Fibroblast of skin of left biceps (primary cell): ENCODE measurements at places on chromosomes 7 and 10.
A peak's percentile ranks its signal among the peaks of the same experiment; 100 is the strongest.

- DNase-seq, result no peak
These were observed 493.7 kb upstream of the NUPR2 start for GRCh38 chr7:56609852-56610355.

- DNase-seq, result no peak
These were observed 297.4 kb upstream of the NEBL start for GRCh38 chr10:21194510-21194993.

- DNase-seq, result no peak
These were observed 68.7 kb downstream of the ARHGAP22 start for GRCh38 chr10:48536156-48536500.

DNA sequence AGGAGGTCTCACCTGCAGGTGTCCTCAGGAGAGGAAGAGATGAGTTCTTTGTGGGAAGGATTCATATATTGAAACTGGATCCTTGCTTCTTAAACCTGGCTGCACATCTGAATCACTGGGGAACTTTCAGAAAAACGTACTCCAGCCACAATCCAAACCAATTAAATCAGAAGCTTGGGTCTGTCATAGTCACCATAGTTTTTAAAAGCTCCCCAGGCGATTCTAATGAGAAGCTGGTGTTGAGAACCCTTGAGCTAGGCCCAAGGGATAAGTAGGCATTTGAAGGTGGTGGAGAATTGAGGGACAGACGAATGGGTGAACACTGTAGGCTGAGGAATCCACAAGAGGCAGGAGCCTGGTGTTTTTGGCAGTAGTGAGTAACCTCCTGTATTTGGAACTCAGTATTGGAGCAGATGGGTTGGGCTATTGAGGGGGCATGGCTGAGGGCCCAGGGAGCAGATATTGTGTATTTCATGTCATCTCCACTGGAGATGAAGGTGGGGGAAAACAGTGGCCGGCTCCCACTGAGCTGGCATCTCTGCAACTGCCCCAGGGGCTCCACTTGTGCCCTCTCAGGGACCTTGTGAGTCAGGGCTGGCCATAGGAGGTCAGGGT, 14.5 kb downstream of the ADCYAP1R1 start:
- no peak for DNase-seq

DNA sequence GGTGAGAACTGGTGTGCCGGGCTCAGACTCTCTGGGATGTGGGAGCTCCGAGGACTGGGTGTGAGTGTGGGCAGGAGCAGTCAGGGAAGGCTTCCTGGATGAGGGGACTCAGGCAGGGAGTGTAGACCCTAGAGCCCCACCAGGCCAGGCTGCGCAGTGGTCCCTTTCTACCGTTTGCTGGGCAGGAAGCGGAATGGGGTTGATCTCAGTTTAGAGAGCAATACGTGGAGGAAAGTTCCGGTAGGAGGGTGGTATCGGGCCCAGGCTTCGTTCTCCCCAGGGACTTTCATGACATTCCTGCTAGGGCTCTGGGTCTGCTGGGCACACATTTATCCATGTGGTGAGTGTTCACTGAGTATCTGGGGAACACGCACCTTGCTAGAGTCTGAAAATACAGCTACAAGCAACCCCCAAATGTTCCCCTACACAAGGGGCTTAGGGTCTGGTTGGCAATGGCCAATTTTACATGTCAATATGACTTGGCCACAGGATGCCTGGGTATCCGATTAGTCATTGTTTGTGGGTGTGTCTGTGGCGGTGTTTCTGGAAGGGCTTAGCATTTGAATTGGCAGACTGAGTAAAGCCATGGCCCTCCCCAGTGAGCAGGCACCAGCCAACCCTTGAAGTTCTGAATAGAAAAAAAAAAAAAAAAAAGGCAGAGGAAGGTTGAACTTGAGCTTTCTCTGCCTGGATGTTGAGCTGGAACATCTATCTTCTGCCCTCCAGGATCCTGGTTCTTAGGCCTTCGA, 20.8 kb downstream of the GHRHR start:
- DNase-seq, result no peak

DNA sequence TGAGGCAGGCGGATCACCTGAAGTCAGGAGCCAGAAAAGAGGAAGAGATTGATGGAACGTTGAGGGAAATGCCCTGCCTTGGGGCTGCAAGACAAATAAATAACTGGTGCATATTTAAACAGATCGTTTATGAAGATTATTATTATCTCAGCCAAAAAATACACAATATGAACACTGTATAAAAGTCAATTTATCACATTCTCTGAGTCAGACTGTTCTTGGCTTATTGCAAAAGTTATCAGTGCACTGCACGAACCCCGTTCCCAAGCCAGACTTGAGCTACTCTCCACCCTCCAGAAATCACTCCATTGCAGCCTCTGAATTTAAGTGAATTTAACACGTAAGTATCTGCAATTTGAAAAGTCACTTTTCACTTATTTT, 1.6 kb downstream of the DNMBP start:
- no peak for DNase-seq

GRCh38 chr10:29600067-29600466, 34.7 kb downstream of the SVIL start:
- DNase-seq, result no peak

DNA sequence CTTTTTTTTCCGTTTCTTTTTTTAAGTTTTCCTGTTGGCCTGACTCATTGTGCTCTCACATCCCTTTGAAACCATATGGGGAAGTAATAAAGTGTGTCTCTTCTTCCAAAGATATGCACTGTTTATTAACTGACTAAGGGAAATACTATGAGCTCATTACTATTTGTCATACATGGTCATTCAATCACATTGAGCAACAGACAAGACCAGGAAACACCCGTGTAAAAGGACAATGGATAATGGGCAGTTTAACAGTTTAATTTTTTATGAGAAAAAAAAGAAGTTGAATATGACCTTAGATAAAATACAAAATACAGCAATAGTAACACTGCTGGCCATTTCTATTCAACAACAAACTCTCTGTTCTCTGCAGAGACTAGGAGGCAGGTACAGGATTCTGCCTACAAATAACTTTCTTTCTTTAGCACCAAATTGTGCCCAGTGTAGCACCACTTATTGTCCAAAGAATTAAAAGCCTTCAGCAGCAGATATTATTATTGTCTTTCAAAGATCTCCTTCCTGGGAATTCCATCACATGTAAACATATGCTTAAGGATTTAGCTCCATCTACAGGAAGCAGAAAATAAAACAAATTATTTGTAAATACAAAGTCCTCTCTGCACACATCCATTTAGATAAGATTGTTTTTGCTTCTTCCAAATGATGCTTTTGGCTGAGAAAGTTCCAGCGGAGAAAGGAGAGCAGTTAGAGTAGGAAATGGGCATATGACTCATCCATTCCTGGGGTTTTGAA, 55.0 kb upstream of the AKR1E2 start:
- peak; percentile 79 for DNase-seq

DNA sequence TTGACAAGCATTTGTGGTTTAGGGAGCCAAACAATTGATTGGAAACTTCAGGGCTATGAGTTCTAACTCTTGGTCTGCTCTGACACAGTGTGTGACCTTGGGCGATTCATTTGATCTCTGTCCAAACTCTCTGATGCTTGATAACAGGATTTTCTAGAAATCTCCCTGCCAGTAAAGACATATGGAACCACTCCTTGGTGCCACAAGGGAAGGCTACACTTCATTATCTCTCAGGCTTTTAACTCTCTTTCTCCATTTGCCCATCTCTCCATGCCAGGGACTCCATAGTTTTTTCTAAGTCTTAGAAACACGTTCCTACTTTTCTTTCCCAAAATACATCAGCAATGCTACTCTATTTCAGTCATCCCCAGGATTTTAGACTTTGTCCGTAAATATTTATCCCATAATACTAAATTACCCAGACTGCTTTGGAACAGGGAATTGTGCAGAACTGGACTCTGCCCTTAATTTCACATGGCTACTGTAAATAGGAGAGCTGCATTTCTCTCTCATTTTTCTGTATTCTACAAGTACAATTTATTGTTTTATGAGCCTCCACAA, 488.2 kb downstream of the SUGCT start:
- DNase-seq, result no peak

DNA sequence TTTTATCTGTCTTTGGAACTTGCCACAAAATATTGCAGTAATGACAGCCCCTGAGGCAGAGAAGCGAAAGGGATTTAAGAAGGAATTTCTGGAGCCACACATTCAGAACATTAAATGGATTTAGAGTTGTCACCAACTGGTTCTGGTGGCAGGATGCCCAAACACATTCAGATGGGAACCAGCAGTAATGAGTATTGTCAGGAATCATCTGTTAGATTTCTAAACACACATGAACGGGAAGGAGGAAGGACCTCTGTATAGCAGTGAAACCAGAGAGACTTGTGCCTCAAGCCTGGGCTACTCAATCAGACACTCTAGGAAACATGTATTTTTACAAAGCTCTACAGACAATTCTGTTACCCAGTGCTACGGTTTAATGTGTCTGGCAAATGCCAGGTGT, 103.8 kb upstream of the CCNY start:
- DNase-seq, result no peak

GRCh38 chr10:117074621-117075020, 63.4 kb downstream of the VAX1 start:
- DNase-seq, result no peak

DNA sequence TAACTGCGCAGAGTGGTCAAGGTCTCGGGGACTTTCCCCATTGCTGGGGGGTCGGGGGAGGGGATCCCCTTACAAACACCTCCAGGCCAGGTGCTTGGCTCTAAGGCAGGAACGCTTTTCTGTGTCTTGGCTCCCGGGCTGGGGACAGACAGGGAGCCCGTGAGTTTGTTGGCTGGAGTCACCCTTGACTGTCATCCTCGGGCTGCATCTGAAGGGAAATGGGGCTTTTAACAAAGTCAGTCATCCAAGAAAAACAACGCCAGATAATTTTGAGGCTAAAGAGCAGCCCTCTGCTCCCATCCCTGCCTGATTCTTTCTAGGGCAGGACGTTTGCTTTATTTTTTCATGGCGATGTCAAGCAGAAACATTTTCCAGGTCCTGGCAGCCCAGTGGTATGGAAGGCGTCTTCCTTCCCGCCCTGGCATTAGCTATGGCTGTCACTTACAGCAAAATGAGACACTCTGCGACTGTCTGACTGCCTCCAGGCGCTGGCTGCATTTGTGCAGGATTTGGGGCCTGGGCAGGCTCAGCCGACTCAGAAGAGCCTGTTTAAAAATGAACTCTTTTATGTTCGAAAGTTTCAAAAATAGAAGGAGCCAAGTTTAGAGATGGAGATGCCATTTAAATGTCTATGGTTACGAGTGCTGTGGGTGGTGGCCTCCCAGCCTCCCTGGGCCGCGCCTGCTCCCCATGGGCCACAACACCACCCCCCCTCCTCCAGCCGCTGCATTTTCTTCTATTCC, 54.7 kb upstream of the TNS3 start:
- DNase-seq, result no peak

DNA sequence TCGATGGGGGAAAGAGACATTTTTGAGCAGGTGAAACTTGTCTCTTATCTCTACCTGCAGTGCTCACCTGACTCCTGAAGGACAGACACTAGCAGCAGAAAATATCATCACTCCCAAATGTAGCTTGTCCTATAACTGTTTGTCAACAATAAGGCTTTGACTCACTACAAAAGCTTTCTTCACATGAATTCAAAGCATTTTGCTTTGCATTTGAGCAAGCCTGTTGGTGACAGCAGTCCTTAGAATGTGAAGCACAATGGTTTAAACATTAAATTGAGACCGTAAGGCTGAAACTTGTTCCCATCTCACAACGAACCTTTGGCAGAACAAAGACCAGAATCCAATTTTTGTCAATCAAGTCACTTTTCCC, 30.6 kb upstream of the ZNRF2 start:
- DNase-seq, result no peak

DNA sequence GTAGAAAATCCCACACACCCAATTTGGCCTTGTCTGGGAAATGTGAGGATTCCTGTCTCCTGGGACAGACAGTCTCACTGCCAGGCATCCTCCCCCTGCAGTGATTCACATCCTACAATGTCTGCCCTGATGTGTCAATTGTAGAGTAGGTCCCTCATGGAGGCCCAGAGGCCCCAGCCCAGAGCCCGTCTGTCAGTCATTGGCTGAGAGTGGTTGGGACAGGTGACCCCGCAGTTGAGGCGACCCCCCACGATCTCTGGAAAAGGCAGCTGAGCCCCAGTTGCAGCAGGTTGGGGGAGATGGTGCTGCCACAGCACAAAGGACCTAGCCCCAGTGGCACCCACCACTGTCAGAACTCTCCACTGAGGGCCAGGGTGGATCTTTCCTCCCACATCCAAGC, 84.3 kb upstream of the INSIG1 start:
- no peak for DNase-seq

GRCh38 chr7:117010375-117011133, 57.3 kb downstream of the ST7 start:
- no peak for DNase-seq

- DNase-seq, result no peak
These were observed 97.7 kb downstream of the ARHGAP12 start for GRCh38 chr10:31830887-31831286.

- DNase-seq, result no peak
These were observed 146.0 kb downstream of the NRG3 start for GRCh38 chr10:82020999-82021398.

DNA sequence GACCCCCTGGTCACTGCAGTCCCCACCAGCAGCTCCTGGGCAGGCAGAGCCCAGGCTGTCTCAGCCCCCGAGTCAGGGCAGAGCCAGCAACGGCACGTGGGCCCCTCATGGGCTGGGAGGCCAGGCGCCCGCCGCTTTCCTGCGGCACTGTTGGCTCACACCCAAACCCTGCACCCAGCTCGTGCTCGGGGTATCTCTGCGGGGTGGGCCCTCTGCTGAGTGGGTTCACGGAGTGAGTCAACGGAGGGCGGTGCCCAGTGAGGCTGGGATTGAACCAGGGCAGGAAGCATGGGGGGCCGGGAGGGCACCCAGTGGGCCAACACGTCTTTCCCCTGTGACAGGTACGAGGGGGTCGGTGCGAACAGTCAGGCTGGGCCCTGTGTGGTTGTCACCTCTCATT, 28.9 kb downstream of the ADAP1 start:
- DNase-seq, result no peak

GRCh38 chr10:3787816-3788215, 2.8 kb upstream of the KLF6 start:
- no peak for DNase-seq

DNA sequence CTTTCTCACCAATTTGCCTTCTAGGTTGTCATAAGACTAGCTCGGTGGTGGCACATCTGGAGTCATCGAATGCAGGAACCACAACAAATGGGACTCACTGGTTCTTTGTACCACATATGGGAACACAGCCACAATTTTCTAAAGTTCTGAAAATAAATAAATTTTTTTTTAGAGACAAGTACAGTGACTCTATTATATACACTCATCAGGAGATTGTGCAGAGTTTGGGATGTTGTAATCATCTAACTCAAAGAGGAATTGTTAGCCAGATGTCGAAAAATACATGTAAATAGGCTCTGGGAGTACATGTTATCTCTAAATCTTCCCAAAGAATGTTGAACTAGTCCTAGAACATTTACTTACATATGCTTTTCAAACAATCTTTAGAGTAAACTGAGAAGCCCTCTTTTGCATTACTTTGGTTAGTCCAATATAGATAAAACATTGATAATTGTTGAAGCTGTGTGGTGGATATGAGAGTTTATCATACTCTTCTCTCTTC, 19.6 kb upstream of the SEPTIN7 start:
- DNase-seq, result no peak

GRCh38 chr7:158458716-158459282, 128.8 kb downstream of the PTPRN2 start:
- no peak for DNase-seq

GRCh38 chr7:36522453-36523007, 132.9 kb downstream of the ANLN start:
- DNase-seq, result no peak

- no peak for DNase-seq
These were observed 233.5 kb downstream of the XPNPEP1 start for GRCh38 chr10:109689785-109690184.

GRCh38 chr7:142153400-142153799, 41.9 kb downstream of the MGAM2 start:
- no peak for DNase-seq
